ENCODE measurements at places on chromosomes 12 and 14.

DNA sequence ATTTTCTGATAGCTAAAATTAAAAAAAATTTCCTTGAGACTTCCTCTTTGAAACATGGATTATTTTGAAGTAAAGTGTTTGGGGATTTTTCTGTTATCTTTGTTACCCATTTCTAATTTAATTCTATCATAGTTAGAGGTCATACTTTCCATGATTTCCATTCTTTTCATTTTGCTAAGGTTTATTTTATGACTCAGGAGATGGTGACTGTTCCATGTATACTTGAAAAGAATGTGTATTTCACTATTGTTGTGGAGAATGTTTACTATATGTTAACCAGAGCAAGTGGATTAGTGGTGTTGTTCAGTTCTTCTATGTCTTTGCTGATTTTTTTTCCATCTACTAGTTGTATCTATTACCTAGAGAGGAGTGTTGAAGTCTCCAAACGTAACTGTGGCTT lies 250.5 kb upstream of the PELI2 start:
- DNase-seq: no peak

GRCh38 chr12:107447336-107447735 lies 238.3 kb upstream of the PWP1 start:
- DNase-seq: no peak

DNA sequence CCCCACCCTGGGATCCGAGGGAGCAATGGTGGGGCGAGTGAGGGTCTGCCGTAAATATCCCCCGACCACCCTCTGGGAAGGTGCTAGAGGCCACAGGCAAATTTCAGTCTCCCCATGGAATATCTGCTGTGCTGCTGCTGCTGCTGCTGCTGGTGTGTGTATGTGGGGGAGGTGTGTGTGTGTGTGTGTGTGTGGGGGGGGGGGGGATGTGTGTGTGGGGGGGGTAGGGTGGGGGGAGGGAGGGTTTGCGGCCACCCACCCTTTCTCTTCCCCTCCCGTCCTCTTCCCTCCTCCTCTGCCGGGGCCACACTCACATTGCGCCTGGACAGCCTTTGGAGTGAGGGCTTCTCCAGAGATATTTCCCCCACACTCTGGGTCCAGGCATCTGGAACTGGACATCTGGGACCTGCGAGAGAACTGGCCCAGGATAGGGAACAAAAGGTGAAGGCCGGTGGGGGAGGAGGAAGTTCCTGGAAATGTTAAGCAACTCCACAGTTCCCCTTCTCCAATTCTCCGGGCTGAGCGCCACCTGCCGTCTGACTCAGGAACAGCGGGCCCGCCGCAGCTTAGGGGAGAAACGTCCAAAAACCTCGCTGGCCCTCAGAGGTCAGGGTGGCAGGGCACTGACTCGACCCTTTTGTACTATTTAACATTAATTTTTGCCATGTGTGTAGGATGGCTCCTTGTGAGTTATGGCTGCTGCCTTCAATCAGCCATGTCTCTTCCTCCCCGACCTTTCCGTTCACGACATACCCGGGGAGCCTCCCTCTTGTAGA lies at the start of gene C1RL:
Gene C1RL (minus strand): TSS at position 419 of the 776 bp plus-strand sequence. CDS start 34 bp downstream, at position 385.
- DNase-seq: peak; percentile 61

DNA sequence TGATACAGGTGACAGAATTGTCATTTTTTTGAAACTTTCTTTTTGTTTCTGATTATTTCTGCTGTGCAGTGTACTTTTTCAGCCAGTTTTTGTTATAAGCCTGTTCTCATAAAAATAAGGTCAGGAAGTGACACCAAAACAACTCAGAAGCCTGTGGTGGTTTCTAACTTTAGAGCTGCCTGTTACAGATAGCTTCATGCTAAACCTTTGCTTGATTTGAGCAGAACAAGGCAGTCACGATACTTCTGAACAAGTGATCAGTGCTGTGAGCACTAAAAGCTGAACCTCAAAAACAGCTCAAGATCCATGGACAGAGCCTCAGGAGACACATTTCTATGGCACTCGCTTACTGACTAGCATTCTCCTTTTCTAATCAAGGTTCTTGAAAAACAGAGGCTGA lies 82.0 kb downstream of the PRKCH start:
- no peak for DNase-seq

DNA sequence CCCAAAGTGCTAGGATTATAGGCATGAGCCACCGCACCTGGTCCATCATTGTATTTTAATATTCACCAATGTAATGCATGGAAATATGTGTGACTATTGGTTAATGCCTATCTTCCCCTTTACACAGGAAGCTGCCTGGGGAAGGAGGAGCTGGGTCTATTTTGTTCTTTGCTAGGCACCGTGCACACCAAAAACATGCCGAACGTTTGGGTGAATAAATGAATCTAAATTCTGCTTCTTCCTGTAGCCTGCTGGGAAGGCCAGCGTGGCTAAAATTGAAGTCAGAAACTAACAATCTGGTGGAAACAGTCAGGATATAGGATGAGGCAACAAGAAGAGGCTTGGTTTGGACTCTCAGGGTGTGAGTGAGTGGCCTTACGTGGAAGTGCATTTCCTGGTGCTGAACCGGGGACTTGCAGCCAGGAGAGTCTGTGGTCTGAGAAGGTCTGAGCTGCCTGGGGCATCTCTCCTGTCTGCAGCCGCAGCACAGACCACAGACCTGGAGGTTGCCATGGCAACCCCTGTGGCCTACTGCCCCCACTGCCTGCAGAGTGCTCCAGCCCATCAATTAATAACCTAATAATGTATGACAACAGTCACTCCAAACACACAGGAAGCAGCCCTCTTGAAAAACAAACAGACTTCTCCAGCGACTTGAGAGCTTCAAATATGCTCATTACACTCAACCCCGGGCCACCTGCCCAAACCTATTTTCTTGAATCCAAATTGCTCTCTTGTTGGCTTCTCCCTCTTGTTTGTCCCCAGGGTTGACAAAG lies 5.5 kb upstream of the GPR68 start:
- DNase-seq: peak; percentile 8

- DNase-seq: no peak
These were observed 69.0 kb downstream of the IFT81 start for GRCh38 chr12:110193196-110193595.

GRCh38 chr12:118418385-118419057 lies 42.2 kb downstream of the SUDS3 start:
- no peak for DNase-seq

DNA sequence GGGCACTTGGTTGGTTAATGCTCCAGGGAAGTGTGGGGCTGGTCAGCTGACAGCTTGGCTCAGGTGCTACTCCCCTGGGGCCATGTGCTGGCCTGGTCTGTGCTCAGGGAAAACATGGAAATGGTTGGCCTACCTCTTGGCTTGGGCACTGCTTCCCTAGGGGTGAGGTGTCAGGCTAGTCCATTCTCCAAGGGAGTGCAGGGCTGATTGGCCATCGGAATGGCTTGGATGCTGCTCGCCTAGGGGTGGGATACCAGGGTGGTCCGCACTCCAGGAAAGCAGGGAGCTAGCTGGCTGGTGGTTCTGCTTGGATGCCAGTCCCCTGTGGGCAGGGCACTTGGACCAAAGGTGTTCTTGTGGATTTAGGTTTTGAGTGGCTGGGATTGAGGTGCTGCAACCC lies 245.7 kb downstream of the RAD51B start:
- DNase-seq: no peak

DNA sequence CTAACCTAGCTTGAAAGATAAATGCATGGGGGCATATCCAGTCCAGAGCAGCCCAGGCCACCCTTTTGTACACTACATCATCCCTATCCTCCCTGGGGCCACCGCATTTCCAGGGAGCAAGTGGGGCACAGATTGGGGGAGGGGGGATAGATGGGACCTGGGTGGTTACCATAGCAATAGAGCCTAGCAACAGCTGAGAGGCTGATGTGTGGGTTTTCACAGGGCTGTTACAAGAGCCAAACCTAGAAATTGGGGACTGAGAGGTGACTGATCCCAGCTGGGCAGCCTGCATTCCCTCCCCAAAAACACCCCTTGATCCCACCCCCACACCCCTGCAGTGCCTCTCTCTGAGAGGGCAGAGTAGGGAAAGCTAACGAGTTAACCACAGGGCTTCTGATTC lies 3.7 kb upstream of the ZNF384 start:
- no peak for DNase-seq

GRCh38 chr14:94049625-94050023 lies 23.5 kb downstream of the OTUB2 start:
- no peak for DNase-seq

- DNase-seq: peak; percentile 34
These were observed 24.0 kb downstream of the FGF6 start for GRCh38 chr12:4421590-4422031.

GRCh38 chr12:112801055-112801454 lies 9.5 kb downstream of the RPH3A start:
- no peak for DNase-seq

GRCh38 chr12:19277711-19278110 lies 148.2 kb downstream of the PLEKHA5 start:
- DNase-seq: no peak

- DNase-seq: no peak
These were observed 22.9 kb upstream of the NR1H4 start for GRCh38 chr12:100450735-100451134.

GRCh38 chr12:67772267-67773169 lies 124.0 kb downstream of the DYRK2 start:
- no peak for DNase-seq

- DNase-seq: no peak
These were observed 42.1 kb downstream of the TMTC1 start for GRCh38 chr12:29741342-29742241.

- DNase-seq: no peak
These were observed 17.5 kb upstream of the SCARB1 start for GRCh38 chr12:124881123-124881522.

- no peak for DNase-seq
These were observed at the start of gene GDF3 for GRCh38 chr12:7695566-7696197. Gene GDF3, minus strand, starts transcription at chr12:7695775. Its CDS starts 47 bp downstream, at chr12:7695728.

- DNase-seq: no peak
These were observed 239.5 kb upstream of the DCN start for GRCh38 chr12:91422127-91422526.

- DNase-seq: no peak
These were observed 9.2 kb upstream of the LBHD2 start for GRCh38 chr14:103074729-103075367.

- DNase-seq: no peak
These were observed 2.5 kb upstream of the LRIG3 start for GRCh38 chr12:58922849-58923248.

- DNase-seq: no peak
These were observed 199.7 kb downstream of the SPTSSA start for GRCh38 chr14:34262127-34262910.

GRCh38 chr12:49967777-49968250 lies 4.9 kb upstream of the AQP6 start:
- no peak for DNase-seq

DNA sequence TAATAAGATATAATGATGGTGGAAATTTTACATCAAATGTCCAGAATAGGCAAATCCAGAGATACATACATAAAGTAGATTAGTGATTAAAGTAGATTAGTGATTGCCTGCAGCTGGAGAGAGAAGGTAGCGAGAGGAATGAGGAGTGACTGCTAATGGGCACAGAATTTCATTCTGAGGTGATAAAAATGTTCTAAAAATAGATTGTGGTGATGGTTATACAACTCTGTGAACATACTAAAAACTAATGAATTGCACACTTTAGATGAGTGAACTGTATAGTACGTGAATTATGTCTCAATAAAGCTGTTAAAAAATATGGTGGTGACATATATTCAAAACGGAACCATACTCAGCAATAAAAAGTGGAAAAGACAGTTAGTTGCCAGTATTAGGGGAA lies 41.7 kb downstream of the PPP2R5E start:
- no peak for DNase-seq

DNA sequence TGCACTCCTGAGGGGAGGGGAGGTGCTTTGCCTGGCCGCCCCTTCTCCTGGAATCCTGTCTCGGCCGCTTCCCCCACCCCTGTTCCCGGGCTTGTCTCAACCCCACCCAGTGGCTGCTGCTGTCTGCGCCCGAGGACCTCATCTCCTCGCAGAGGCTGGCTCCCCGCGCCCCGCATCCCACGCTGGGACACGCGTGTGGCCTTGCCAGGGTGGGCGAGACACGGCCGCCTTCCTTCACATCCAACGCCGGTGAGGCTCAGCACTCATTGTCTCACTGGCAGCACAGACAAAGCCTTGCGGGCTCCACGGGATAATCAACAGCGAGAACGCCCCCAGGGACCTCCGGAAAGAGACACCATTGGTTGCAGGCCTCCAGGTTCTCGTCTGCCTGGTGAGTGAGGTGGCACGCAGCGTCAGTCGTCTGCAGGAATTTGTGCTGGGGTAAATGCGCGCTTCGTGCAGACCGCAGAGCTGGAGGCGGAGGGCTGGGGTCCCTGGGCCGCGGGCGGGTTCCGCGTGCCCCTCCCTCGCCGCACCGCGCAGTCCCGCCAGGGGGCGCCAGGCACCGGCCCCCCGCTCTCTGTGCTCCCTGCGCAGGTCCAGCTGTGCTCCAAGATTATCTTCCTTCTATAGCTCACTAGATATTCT lies 26.8 kb downstream of the CCDC177 start:
- no peak for DNase-seq

DNA sequence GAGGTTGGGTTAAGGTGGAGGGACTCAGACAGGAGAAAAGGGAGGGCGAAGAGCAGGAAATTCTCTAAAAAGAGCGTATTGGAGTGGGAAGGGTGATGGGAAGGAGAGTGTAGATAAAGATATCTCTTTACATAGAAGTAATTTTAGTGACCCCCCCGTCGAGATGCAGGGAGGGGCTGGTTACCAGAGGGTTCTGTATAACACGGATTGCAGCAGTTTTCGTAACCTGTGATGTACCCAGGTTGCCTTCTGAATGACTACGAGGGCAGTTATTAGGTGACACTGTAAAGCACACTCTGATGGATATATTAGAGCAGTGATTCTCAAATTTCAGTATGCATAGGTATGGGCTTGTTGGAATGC lies 443 bp downstream of the DNAL1 start:
- no peak for DNase-seq

DNA sequence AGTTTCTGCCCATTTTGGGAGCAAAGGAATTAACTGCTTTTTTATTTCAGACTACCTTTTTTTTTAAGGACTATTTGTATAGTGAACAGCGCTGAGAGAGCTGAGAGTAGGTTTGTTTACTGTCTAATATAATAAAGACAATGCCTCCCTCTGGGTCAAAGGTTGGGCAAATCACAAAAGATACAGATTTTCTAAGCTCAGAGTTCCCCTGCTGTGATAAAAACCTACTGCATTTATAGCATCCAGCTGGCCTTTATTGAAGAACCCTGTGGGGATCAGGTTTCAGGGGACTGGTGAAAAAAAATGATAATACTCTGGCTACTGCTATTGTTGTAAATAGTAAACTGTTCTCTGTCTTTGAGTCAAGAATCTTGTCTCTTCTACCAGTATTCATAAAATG lies 28.7 kb downstream of the CCDC59 start:
- DNase-seq: no peak

- no peak for DNase-seq
These were observed 79.3 kb downstream of the TESC start for GRCh38 chr12:117019866-117020265.

DNA sequence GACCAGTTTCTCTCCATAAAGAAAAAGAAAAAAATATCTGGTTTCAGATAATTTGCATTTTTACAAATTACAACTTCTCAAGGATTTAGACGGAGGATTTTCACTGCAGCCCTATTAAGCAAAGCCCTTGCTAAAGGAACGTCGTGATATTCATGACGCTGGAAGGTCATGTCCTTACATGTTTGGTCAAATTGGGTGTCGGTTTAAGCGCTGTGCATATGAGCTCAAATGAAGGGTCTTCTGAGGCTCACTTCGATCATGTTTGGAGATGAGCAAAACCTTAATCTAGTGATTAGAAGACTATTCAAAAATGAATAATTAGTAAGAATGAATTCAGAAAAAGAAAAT lies 67.3 kb upstream of the USP15 start:
- DNase-seq: no peak

Measured in midbrain (tissue), 1 donor.